NCI-H446 treated with DMSO at 0.1 percent for 48 hours (cell line): ENCODE measurements at places on chromosomes 5 and 9.

GRCh38 chr9:18604767-18605730 is 131.1 kb downstream of the ADAMTSL1 start:
- DNase-seq, result no peak

- DNase-seq, result no peak
Measured at GRCh38 chr9:105413525-105413924, 34.3 kb upstream of the FSD1L start.

- DNase-seq, result no peak
Measured at GRCh38 chr9:124813501-124814163, 36.7 kb downstream of the OLFML2A start.

GRCh38 chr9:130817914-130818313 is 17.1 kb upstream of the ABL1 start:
- no peak for DNase-seq

GRCh38 chr5:52339285-52339684 is 448.4 kb upstream of the ITGA1 start:
- no peak for DNase-seq

- no peak for DNase-seq
Measured at GRCh38 chr5:98776066-98776705, 2.7 kb downstream of the RGMB start.

DNA sequence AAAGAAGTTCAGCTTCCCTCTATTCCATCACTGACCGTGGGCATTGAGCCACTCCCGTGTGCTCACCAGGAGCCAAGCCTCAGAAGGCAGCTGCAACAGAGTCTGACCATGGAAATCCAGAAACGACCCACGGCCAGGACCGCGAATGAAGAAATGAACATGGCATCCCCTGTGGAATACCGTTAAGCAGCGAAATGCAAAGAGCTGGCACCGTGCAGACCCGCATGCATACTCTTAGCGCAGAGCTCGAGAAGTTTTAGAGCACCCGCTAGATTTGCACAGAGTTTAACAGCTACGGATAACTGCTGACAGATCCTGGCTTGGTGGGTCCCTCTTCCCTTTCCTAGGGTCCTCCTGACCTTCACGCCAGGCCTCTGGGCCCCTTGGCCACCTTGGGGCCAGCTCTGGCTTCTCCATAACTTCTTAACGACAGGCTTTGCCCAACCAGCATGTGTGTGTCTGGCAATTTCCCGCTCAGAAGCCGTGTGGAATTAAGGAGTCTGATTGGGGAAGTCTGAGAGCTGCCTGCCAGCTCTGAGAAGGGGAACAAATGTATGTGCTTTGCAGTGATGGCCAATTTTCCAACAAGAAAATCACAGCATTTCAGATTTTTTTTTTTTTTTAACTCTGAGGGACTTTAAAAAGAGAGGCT is 75.3 kb upstream of the COL5A1 start:
- no peak for DNase-seq

- DNase-seq, result no peak
Measured at GRCh38 chr9:26231391-26231790, 553.1 kb upstream of the TUSC1 start.

DNA sequence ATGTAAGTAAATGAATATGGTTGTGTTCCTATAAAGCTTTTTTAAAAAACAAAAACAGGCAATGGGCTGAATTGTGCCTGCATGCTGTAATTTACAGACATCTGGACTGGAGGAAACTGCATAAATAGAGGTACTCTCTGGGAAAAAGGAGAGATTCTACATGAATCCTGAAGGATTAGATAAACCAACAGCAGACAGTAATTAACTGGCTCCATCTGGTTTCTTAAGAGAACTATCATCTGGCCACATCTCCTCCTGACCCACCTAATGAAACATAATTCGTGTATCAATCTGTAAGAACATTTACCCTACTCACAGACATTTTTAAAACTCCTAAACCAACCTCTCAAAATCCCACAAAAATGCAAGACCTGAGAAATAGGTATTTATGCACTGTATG is 528.1 kb upstream of the ST8SIA4 start:
- no peak for DNase-seq

DNA sequence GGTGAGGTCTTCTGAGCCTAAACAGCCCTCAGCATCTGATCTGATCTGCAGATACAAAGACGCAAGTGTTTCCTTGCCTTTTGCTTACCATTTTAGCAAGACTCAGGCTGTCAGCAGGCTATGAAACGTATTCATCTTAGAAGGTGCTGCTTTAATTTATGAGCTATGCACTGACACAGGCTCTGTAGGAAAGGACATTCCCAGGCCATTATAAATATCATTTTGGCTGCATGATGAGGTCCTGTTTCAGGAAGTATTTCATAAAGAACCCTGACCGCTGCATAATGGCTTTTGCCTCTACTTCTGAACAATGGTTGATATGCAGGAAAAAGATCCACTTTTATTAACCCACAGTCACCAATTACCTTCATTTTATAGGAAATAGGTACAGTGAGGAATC is 98.4 kb upstream of the CAST start:
- no peak for DNase-seq

DNA sequence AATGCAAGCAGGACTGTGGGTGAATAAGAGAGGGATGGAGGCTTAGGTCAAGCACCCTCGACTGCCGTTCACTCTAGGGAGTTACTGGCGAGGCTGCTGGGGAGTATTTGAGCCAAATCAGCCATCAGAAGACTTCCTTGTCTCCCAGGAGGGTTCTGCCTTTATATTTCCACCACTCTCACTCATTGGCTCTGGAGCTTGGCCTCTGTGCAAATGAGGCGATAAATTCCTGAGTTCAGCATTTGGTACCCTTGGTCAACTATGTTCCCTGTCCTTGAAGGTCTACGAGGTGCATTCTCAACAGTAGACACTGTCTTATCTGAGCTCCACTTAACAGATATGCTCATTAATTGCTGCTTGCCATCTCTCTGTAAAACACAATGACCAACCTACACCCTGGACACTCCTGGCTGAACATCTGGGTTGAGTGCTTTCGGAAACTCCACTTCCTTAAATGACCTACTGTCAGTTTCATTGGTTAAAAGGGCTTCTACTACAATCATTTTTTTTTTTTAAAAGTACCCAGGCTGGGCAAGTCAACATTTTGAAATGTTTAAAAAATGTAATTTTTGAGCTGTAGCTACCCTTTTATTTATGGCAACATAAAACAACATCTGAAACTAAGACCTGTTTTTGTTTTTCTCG is 153.2 kb downstream of the NTRK2 start:
- DNase-seq, result no peak

DNA sequence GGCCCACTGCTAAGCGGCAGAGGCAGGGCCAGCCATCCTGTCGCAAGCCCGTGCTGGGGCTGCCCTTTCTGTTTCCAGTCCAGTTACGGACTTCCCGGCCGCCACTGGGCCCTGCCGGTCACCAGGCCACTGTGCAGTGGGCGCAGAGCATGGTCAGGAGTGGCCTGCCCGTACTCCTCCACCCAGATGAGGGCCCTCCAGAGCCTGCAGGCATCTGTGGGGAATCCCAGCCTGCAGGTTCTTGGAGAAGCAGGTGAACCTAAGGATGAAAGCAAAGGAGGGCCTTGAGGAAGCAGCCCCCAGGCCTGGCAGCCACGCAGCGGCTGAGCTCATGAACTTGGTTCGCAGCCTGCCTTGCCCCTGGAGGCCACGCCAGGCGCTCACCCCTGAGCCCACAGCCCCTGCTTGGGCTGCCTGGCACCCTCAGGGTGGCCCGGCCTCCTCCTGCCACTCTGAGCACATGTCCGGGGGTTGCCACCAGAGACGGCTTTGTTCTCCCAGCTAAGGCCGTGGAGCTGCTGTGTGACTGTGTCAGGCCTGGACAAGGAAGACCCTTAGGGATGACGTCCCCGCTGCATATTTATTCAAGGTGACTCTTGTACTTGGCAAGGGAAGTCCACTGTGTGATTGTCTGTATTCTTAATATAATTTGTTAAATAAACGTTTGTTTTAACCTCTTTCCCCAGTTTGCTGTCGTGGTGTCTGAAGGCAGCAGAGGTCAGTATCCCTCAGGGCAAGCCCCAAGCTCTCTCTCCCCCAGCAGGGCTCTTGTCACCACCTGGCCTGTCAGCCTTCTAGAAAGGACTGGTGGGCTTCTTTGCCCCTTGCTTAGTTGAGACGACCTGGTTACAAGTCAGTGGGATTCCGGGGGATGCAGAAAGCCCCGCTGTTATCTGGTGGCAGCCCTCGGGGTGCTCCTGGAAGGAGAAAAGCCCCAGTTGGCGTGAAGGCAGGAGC is 107.1 kb upstream of the LMX1B start:
- DNase-seq, result no peak

DNA sequence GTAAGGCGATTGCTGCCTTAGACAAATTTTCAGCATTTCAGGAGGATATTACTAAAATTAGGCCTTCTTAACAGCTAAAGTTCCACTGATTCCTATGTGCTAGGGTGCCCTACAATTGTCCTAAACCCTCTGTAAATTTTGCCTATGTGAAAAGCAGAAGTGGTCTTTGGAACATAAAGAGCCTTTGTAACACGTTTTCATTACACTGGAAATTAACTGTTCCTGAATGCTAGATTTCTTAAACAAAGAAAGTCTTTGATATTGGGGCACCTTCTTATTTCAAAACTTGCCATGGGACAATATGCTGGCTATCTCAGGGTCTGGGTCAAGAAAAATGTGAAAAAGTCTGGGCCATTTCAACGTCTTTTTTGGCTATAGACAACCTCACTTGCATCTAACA is 60.4 kb upstream of the MOCS2 start:
- DNase-seq, result no peak

- DNase-seq, result no peak
Measured at GRCh38 chr5:8845296-8845695, 700.6 kb downstream of the SEMA5A start.

DNA sequence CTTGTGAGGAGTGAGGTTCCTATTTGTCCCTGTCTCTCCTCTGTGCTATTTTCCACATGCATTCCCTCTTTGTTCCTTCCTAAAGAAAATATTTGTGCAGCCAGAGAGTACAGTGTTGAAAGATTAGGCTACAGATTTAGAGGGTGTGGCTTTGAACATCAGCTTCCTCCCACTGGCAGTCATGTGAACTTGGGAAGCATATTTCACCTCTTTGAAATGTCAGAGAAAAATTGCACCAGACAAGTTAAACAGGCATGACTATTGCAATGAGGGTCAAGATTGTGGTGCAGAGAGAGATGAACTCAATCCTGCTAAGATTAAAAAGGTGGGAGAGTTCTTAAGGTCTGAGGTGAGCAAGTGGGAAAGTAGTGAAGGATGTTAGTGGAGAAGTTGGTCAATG is 641.0 kb downstream of the DNAH5 start:
- DNase-seq, result no peak

DNA sequence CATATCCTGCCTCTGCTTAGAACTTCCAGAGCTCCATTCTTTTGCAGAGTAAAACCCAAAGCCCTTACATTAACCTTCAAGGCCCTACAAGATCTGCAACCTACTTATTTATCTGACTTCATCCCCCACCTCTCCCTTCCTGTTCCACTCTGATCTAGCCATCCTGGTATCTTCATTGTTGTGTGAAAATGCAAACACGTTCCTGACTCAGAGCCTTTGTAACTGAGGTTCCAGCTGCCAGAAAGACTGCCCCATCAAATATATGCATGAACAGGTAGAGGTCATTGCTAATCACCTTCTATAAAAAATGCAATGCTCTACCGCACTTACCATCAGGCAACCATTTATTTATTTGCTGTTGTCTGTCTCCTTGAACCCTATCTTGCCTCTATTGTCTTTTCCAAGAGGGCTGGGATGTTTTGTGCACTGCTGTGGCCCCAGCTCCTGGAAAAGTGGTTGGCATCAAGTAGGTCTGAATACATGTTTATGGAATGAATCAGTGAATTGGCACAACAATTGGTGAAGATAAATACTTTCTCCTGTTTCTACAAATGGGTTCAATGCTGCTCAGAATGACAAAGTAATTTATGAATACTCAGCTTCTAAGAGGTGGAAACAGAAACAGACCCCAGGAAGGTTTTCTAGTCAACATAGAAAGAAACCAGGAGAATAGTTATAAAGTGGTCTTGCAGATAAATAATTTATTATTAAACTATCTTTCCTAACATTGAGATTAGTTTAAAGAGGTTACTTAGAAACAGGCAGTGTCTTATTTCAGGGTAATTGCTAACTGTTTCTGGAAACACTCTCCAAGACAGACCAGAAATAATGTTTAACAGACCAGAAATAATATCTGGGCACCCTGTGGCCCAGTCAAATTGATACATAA is 230.6 kb upstream of the CD180 start:
- no peak for DNase-seq

DNA sequence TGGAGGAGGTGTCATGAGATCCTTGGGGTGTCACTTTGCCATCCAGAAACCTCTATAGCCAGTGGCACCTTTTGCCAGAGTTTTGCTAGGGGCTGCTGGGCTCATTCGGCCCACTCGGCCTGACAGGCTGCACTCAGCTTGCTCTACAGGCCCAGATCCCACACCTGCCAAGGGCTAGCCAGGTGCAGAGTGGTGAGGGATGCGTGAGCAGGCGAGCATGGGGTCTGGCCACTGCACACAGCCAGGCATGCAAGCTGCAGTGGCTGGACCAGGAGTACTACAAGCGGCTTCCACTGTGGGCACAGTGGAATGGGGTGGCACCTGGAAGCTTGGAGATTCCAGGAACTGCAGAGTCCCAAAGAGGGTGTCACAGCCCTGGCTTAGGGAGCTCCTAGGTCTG is 372.7 kb downstream of the CHSY3 start:
- DNase-seq, result no peak

GRCh38 chr5:160166973-160167623 is 47.8 kb upstream of the PWWP2A start:
- DNase-seq, result no peak

DNA sequence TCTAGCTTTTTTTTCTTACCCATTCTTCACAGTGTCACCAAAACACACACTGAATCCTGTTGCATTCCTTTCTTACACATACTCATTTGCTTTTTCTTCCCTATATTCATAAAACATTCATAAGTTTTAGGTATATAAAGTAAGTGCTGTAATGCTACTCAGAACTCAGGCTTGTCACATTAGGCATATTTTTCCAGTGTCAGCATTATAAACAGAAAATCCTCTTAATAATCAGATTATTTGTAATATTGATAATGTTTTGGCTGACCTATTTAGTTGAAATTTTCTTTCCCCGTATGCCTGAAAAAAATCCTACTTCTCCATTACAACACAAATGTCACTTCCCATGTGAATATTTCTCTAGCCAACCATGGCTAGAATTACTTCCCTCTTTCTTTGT is 743.0 kb upstream of the NUDT12 start:
- DNase-seq, result no peak

- no peak for DNase-seq
Measured at GRCh38 chr9:23324511-23324910, 501.5 kb downstream of the ELAVL2 start.

- no peak for DNase-seq
Measured at GRCh38 chr5:139867109-139867508, 71.5 kb downstream of the PSD2 start.

- DNase-seq, result no peak
Measured at GRCh38 chr5:172548981-172549687, 91.9 kb upstream of the NEURL1B start.

GRCh38 chr9:99438596-99438995 is 216.5 kb downstream of the SEC61B start:
- no peak for DNase-seq

- DNase-seq, result no peak
Measured at GRCh38 chr5:133610489-133611356, 1.6 kb downstream of the FSTL4 start.
